Esophagus muscularis mucosa (tissue), 4 donors: ENCODE measurements at places on chromosomes 1 and 21. TPM values are rescaled to one million over a fixed set of nuclear protein-coding genes. Genes with fewer than 3 reads are reported as not detected.
A peak's percentile ranks its signal among the peaks of the same experiment; 100 is the strongest.

GRCh38 chr1:81760477-81761097 lies 40.1 kb upstream of the ADGRL2 start:
- no peak for DNase-seq

- no peak for DNase-seq
Observed at GRCh38 chr1:152347116-152347728, 12.6 kb downstream of the FLG2 start.

- no peak for DNase-seq
Observed at GRCh38 chr1:47758341-47759250, 238.6 kb downstream of the TRABD2B start.

GRCh38 chr1:109994654-109995053 lies 10.1 kb downstream of the AHCYL1 start:
- DNase-seq, result no peak

Gene MFAP2
- 5.4 TPM for total RNA-seq

DNA sequence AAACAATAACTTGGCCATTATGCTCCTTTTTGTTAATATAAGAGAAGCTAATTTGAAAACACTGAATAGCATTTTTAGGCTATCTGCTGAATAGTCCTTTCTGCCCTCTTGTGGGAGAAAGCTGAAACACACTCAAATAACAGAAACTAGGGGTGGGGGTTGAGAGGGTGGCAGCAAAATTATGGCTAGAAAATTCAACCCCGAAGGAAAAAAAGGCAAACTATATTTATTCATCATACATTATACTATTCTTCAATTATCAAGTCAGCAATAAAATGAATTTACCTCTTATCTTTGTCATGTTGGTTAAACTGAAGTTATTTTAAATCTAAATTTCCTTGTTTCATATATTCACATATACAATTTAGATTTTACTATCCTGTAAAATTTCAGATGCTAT lies 255.9 kb downstream of the FAF1 start:
- DNase-seq, result no peak

DNA sequence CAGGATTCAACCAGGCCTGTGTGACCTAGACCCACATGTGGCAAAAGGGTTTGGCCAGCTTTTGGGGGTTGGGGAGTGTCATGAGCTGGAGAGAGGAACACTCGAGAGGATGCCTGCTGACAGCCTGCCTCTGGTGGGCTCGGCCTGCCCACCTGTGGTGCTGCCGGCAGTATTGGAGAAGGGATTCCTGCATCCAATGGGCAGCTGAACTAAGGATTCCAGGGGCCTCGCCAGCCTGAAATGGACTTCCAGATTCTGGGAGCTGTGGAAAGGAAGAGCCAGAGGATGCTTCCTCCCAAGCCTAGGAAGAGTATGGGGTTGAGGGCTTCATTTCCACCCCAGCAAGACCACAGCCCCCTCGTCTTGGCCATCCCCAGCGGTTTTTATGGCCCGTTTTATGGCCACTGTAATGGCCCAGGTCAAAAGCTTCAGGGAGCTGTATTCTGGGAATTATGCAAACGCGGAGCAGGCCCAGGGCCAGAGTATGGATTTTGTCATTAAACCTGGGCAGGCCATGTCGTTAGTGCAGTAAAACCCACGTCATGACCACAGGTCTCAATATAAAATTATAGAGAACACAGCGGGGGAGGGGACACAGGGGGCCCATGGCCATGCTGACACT lies 63.6 kb downstream of the TMEM53 start:
- no peak for DNase-seq

DNA sequence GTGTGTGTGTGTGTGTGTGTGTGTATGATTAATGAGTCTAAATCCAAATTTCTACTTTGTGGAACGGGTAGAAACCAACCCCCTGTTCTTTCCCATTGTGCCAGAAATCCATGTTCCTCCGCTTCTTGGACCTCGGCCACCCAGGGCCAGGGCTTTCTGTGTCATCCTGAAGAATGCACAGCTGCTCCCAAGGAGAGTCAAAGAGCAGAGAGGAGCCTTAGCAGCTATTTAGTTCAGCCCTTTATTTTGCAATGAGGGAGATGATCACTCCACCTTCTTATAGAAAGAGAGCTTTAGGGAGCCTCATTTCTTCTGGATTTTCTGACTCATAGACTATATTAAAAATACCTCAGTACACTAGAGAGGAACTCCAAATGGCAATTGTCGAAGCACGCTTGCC lies 489.3 kb upstream of the VAMP3 start:
- DNase-seq, result peak; percentile 34

Gene NBPF6
- not detected for total RNA-seq

Gene FMOD
- 32.9 TPM for total RNA-seq

DNA sequence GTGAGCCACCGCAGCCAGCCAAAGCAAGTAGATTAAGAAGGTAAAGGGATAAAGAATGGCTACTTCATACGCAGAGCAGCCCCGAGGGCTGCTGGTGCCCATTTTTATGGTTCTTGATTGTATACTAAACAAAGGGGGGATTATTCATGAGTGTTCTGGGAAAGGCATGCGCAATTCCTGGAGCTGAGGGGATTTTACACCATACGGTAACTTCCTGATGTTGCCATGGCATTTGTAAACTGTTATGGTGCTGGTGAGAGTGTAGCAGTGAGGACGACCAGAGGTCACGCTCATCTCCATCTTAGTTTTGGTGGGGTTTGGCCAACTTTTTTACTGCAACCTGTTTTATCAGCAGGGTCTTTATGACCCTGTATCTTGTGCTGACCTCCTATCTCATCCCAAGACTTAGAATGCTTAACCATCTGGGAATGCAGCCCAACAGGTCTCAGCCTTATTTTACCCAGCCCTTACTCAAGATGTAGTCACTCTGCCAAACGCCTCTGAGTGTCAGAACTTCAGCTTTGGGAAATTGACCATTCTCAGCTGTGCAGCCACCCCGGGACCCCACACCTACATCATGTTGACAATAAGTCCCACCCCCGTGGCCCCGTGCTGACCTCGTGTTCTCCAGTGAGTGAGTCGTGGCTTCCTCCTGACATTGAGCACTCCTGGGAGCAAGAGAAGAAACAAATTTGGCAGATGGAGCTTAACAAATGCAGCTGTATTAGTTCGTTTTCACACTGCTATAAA lies 149.4 kb upstream of the COL6A1 start:
- peak; percentile 92 for DNase-seq

- no peak for DNase-seq
Observed at GRCh38 chr1:6991266-6991665, 206.0 kb downstream of the CAMTA1 start.

- no peak for DNase-seq
Observed at GRCh38 chr21:38134084-38134873, 122.5 kb upstream of the KCNJ15 start.

DNA sequence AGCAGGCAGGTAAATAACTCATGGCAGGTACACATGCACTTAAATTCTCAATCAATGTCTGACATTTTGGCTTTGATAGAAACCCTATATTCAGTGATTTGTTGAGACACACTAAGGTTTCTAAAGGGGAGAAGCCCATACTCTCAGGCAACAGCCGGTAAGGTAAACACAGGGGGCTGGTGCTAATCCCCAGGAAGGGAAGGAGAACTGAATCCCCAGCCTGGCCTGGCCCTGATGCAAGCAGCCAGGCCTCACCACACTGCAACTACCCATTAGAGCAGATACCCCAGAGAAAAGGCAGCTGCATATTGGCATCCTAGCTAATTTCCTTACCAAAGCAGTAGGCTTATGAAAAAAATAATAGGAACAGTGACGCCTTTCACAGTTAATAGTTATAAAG lies 116.5 kb upstream of the LRRC7 start:
- no peak for DNase-seq

Gene GMEB1
- total RNA-seq, result 9.2 TPM

DNA sequence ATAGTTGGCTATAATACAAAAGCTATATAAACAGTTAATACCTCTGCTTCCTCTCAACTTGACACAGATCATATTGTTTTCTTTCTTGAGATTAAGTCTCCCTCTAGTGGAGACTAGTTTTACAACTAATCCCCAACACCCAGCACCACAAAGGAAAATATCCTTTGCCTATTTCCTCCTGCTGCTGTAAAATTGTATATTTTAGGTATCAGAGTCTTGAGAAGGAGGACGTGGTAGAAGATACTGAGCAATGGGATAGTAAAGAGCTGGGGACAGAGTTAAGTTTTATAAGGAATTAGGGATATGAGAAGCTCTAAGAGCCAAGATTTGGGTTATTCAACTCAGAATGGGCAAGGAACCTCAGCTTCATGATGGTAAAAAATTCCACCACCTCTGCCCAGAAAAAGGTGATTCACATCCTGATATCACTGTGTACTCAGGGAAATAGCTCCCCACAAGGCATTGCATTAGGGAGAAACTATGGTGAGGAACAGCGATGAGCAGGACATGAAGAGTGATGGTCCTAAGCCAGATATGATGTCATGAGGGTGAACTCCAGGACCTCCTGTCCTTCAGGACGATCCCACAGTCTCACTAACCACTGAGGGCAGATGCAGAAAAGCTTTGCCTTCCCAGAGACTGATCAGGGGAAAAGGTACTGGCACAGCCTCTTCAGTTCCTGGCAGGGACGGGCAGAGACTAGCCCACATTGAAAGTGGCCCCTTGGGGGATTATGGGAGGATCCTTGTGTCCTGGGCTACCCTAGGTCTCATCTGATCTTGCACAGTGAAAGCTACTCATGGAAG lies 14.7 kb upstream of the CFAP126 start:
- DNase-seq, result no peak

Gene NES
- total RNA-seq, result 28.0 TPM

DNA sequence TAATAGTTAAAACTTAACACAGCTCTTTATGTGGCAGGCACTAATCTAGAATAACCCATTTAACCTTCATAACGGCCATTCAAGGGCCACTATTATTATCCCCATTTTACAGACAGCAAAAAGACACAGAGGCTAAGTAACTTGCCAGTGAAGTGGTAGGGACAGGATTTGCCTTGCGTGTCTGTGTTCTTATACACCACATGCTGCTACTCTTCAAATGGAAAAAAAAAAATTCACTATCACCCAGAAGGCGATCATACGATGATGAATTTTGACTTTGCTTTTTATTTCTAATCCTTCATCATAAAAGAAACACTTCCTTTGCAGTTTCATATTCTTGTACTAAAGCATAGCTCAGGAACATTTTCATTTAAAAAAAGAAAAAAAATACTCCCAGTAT lies 65.5 kb downstream of the RERE start:
- DNase-seq, result no peak
